ENCODE measurements at places on chromosomes 3 and 15. TPM values are rescaled to one million over a fixed set of nuclear protein-coding genes. Genes with fewer than 3 reads are reported as not detected.

DNA sequence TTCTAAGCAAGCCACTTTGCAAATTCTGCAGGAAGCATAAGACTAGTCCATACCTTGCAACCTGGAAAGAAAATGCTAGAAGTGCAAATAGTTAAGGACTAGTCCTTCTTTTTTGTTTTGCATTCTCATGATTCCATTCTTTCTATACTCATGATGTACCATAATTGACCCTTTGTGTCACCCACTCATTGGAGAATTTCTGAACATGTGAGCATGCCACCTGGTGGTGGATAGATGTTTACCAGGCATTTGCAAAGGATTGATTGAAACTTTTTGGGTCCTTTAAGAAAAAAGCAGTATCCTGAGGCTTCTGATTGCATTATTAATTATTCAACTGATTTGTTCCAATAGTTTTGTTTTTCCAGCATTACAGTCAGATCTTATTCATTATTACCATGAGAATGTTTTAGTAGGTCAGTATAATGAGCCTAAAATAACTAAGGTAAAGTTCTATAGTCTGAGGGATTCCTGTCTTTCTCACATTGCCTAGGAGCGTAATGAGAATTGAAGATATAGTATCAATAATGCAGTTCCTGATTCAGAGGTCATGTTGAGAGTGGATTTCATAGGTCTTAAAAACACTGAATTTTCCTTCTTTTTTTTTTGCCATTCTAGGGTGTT, 20.2 kb upstream of the DIPK2A start:
- DNase-seq, result no peak

Gene ITGB5
- 57.7 TPM for total RNA-seq

DNA sequence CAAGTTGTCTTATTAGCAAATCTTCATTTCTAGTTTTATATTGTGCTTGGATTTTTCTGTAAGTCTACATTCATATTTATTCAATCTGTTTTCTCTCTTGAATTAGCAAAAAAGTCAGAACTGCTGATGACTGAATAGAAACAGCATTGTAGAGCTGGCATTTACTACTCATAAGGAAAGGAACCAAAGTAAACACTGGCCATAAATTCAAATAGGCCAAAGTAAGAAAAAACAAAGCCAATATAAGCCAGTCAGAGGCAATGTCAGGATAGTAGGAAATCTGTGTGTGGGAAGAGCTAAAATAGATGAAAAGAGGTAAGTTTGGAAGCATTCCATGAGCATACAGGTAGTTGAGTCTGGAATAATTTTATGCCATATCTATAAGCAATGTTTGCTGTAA, 307.2 kb upstream of the SLITRK3 start:
- DNase-seq, result no peak

DNA sequence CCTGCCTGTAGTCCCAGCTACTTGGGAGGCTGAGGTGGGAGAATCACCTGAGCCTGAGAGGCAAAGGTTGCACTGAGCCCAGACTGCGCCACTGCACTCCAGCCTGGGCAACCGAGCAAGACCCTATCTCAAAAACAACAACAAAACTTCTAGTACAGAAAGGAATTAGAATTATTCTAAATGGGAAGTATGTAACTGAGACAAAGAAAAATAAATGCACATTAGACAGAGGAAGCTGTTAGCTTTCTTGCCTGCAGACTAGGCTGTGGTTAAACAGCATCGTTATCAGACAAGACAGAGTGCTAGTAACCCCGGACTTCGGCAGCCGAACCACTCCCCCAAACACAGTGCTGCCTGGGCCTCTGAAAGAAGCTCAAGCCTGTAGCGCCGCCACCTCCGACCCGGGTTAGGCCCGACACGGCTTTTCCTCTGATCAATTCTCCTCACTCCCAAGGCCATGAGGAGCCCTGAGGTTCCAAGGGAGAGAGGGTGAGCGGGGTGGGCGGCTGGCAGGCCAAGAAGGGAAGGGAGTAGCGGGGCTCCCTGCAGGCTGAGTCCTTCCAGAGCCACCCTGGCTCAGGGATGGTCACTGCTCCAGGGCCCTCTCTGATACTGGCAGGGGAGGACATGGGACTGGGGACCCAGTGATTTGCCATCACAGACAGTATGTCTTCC, 44.8 kb upstream of the MUC4 start:
- DNase-seq, result no peak

GRCh38 chr3:16875876-16876550, 8.7 kb upstream of the PLCL2 start:
- DNase-seq, result no peak

DNA sequence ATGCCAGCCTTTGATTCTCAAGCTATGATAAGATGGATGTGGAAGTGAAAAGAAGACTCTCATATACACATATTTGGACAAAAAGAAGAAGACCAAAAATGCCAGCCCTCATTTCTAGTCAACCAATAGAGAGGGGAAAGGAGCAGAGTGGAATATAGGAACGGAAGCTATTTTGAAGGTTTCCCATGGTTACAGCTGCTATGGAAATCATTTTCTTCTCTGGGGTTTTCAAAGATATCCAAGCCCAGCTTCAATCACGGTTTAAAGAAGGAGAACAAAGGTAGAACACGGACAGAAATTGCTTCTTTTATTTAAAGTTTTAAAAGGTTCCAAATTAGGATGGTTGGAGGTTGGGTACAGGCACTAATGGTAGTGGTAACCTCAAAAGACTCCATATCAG, 181.0 kb upstream of the PRICKLE2 start:
- no peak for DNase-seq

GRCh38 chr3:186247821-186248814, 113.9 kb downstream of the DGKG start:
- no peak for DNase-seq

DNA sequence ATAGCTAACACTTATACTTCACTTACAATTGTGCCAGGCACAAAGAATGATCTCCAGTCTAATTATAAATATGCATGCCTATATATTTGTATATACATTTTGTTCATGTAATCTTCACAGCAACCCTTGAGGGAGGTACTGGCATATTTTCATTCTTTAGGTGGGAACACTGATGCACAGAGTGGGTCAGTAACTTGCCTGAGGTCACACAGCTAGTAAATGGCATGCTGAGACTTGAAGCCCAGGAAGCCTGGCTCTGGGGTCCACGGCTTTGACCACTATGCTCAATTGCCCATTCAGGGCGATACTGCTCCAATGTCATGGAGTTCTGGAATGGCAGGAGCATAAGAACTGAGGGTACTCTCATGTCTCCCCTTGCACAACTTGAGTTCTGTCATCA, 139.8 kb downstream of the SHQ1 start:
- no peak for DNase-seq

- no peak for DNase-seq
These were observed 34.7 kb downstream of the IGF2BP2 start for GRCh38 chr3:185789891-185790830.

GRCh38 chr3:121619691-121620090, 26.5 kb downstream of the FBXO40 start:
- no peak for DNase-seq

DNA sequence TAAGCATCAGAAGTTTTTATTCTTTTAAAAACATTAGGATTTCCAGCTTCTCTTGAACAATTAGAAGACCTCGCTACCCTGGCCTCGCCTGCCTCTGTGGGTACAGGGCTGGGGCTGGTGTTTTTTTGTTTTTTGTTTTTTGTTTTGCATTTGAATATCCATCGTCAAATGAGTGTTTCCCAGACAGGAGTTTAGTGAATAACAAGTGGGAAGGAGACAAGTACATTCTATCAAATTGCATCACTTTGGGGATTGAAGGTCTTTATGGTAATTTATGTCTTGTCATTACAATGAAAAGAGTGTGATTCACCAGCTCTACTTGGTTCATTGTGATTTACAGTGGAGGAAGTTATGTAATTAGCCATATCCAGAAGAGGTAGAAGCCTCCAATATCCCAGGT, 161.1 kb upstream of the UBE2E1 start:
- DNase-seq, result no peak

- no peak for DNase-seq
These were observed 569.3 kb downstream of the MECOM start for GRCh38 chr3:169094204-169094603.

GRCh38 chr15:66187271-66187670, 66.3 kb downstream of the MEGF11 start:
- DNase-seq, result no peak

Gene ZNF80
- total RNA-seq, result not detected

Gene ISLR
- total RNA-seq, result 37.4 TPM

Gene ADIPOQ
- total RNA-seq, result 0.60 TPM

- DNase-seq, result no peak
These were observed 53.4 kb downstream of the UBE2E1 start for GRCh38 chr3:23859012-23859743.

DNA sequence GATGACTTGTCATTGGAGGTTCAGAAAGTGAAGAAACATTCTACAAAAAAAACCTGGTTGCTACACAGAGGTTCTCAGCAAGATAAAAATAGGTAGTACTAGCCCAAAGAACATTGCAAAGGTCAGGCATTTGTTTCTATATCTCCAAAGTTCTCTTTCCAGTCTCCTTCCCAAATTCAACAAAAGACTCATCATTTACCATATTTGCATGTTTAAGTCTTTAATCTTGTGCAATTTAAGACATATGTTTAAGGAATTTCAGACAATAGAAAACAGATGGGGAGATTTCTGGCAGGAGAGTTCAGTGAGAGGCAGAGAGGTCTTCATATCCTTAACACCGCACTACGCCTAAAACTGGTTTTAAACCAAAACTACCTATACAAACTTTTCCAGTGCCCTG, 173.8 kb upstream of the THBS1 start:
- DNase-seq, result no peak

GRCh38 chr3:100971798-100972197, 21.4 kb downstream of the ABI3BP start:
- DNase-seq, result no peak

DNA sequence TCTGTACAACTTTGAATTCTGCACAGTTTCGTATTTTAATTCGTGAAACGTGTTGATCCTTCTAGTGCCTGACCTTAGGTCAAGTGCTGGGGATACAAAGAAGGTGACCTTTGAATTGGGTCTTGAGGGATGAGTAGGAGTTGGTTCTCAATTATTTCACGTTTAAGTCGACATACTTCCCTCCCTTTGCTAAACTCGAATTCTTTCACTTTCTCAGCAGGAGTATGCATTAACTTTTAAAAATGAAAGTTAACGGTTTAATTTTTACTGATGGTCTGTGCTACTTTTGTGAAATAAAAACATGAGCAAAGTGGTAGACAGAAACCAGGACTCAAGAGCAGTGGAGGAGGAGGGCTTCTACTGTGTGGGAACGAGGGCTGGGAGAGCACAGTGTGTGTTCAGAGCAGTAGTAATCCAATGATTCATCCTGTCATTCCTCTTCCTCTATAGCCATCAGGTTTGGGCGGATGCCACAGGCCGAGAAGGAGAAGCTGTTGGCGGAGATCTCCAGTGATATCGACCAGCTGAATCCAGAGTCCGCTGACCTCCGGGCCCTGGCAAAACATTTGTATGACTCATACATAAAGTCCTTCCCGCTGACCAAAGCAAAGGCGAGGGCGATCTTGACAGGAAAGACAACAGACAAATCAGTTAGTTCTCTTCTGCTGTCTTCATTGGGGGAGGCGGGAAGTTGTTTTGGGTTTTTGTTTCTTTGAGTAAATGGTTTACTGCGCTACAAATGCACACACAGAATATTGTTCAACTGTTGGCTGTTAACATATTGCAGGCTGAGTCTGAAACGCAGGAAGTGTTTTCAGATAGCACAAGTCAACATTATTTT, 78.6 kb upstream of the TSEN2 start:
- peak; percentile 85 for DNase-seq

GRCh38 chr3:197325773-197326172, 27.4 kb upstream of the DLG1 start:
- DNase-seq, result no peak

Gene GRIP2
- total RNA-seq, result 2.3 TPM

Gene UTS2B
- total RNA-seq, result 0.70 TPM

DNA sequence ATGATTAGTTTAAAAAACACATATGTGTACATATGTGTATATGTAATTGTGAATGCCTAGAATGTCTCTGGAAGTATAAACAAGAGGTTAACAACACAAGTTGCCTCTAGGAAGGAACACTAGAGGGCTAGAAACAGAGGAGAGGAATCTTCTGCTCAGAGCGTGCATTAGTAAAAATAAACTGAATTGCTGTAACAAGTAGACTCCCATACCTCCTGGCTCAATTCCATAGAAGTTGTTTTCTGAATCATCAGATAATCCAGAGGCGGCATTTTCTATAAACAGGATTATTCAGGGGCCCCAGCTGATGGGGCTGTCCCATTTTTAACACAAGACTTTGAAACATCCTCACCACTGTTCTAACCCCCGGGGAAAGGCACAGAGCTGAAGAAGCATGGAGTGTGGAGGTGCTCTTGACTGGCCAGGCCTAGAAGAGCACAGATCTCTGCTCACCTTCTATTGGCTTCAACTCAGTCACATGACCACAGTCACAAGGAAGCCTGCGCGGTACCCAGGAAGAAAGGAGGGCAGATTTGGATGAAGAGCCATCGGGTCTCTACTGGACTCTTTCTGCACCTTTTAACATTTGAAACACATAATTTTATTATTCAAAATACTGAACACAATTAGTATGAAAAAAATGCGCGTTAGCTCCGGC, 145.7 kb downstream of the TLE3 start:
- DNase-seq, result peak; percentile 12

- no peak for DNase-seq
These were observed 225.9 kb upstream of the CD96 start for GRCh38 chr3:111315930-111316587.

Gene CYP19A1
- 0.34 TPM for total RNA-seq

- DNase-seq, result no peak
These were observed 28.5 kb upstream of the PTPRG start for GRCh38 chr3:61532739-61533500.

DNA sequence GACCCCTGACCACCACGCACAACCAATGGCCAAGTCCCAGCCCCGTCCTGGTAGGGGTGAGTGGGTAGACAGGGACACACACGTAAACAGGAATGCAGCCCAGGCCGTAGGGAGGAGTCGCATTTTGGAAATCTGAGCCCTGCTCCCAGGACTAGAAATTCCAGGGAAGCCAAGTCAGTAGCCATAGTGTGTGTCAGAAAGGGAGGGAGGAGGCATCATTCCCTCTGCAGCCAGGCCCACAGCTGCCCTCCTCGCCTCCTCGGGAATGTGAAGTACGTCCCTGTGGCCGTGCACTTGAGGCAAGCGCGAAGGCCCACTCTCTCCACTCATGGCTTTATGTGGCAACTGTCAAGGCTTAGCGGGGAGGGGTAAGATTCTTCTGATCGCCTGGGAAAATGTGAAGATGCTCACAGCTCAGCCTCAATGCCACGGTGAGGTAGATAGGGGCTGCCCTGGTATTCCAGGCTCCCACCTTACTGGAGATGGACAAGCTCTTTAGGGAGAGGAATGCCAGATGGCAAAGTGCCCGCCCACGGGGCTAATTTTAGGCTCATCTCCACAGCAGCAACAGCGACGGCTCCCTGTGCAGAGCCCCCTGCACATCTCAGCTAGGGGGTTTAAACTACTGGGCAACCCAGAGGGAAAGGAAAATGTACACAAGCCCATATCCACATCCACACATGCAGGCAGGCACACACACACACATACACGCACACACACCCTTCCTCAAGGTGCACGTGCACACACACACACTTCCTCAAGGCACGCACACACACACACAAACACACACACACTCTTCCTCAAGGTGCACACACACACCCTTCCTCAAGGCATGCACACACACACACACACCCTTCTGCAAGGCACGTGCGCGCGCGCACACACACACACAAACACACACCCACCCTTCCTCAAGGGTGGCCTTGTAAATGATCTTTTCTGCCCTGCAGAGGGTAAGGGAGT, 65.5 kb downstream of the ADCY5 start:
- no peak for DNase-seq

Measured in ureter (tissue), 1 donor.